ENCODE measurements at places on chromosomes 13 and 19. TPM values are rescaled to one million over a fixed set of nuclear protein-coding genes. Genes with fewer than 3 reads are reported as not detected.

DNA sequence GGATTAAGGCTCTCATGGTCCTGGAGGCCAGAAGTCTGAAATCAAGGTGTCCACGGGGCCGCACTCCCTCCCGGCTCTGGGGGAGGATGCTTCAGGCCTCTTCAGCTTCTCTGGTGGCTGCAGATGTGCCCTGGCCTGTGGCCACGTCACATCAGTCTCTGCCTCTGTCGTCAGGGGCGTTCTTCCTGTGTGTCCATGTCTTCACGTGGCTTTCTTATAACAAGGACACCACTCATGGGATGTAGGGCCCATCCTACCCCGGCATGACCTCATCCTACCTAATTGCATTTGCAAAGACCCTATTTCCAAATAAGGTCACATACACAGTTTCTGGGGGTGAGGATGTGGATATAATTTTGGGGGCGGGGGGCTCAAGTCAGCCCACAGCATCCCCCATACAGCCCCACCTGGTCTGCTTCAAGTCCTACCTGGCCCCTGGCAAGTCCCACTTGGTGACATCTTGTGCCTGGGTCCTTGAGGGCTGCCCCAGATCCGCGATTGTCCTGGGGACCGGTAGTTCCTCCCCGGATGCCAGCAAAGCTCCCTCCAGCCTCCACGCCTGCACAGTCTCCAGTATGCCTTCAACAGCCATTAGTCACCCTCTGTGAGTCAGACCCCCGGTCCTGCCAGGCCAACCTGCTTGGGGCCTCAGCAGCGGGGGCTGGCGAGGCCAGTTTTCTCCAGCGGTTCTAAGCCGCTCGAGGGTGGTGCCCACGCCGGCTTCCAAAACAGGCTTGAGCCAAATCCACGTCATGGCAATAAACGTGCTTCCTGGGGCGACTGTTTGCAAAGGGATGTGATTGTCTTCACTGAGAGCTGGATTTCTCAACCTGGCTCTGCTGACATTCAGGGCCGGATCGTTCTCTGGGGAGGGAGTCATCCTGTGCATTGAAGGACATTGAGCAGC, 32.2 kb downstream of the MYO9B start:
- no peak for DNase-seq

DNA sequence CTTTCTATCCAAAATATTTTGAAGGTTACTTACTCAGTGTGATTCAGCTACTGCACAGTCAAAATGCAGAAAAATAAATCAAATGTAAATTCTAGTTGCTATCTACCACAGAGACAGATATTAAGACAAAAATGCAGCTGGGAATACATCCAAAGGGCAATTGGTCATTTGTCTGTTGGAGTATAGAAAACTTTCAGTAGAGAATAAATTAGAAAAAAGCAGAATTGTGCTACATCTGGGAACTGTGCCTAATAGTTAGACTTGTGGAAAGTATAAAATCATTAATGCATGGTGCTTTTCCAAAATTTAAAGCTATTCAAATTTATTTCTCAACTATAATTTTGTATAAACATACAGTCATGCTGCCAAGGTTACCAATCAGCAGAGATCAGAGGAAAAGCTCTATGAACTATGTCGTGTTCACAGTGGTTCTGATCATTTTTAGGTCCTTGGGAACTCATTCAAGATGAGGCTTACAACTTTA, 1635.8 kb downstream of the PCDH9 start:
- DNase-seq: no peak

- no peak for DNase-seq
Measured at GRCh38 chr13:66461021-66461420, 769.1 kb downstream of the PCDH9 start.

DNA sequence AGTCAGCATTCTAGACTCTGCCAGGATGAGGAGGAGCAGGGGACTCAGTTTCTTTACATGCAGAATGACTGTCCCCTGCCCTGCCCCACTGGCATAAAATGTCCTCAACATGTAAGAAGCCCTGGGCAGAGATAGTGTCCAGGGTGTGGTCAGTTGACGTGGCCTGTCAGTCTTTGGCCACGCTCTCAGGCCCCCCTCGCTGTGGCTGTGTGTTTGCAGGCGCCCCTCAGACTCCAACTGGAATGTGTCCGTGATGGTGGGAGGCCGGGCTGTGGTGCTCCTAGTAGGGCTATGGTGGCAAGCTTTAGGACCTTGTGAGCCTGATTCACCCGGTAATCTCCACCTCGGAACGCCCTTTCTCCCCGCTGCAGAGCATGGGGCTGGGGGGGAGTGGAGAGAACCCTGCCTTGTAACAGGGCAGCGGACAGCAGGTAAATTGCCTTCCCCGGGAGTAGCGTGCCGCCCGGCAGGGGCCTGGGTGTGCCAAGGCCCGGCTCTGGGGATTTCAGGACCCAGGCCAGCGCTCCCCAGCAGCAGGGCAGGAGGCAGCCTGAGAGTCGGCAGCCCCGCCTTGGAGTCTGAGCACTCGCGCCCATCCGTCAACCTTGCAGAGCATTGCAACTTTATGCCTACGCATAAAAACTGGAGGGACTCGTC, 62.3 kb downstream of the CHST8 start:
- DNase-seq: no peak

GRCh38 chr19:35774274-35775045, 904 bp upstream of the ARHGAP33 start:
- no peak for DNase-seq

DNA sequence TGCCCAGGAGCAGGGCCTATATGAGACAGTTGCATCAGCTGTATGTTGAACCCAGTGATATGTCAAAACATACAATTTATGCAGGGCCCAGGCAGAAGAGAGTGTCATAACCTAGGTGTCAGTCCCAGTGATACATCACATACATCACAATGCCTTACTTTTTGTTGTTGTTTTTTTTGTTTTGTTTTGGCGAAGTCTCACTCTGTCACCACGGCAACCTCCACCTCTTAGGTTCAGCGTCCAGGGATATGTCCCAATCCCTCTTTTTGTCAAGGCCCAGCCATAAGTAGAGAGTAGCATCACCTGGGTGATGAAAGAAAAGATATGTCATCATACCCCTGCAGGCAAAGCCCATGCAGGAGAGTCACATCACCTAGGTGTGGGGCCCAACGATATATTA, 56.8 kb upstream of the ZNF730 start:
- no peak for DNase-seq

GRCh38 chr19:3499738-3500428, 591 bp downstream of the DOHH start:
- no peak for DNase-seq

DNA sequence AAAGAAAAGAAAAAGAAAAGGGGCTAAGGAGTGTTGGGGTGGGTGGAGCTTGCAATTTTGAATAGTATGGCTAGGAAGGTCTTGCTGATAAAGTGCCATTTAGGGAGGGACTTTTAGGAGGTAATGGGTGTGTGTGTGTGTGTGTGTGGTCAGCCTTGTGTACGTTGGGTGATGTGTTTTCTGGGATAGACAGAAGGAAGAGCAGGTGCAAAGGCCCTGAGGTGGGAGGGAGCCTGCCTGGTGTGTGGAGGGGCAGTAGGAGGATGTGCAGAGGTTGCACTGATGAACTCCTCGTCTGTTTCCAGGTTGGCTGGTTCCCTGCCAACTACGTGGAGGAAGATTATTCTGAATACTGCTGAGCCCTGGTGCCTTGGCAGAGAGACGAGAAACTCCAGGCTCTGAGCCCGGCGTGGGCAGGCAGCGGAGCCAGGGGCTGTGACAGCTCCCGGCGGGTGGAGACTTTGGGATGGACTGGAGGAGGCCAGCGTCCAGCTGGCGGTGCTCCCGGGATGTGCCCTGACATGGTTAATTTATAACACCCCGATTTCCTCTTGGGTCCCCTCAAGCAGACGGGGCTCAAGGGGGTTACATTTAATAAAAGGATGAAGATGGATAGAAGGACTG, 30.5 kb upstream of the ADGRE1 start:
- DNase-seq: no peak

DNA sequence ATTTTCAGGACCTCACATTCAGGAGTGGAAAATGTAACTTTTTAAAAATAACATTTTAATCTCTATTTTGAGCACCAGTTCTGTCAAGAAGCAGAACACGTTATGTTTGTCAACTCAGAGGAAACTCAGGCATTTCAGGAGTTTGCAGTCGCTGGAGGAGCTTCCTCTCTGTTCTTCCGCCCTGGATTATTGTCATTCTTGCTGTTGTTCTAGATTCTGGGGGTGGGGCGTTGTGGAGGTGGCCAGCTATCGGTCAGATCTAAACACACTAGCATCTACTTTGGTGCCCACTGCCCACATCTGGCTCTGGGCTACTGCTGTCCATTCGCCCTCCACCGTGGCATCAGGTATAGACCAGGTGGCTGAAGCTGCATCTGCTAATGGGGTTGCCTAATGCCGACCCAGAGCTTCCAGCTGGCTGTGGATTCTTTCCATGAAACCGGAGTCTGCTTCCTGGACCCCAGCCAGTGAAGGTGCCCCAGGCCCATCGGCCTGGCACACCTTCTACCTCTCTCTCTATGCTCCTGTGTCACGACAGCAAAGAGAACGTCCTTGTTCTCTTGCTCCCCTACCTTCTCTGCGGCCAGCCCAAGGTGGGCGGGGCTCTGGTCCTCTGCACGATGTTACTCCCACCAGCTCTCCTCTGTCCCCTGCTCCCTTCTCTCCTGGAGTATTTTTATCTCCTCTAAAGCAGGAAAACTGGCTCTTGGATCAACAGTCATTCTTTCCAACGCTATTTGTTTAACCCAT, 36.7 kb upstream of the DGKH start:
- no peak for DNase-seq

- no peak for DNase-seq
Measured at GRCh38 chr13:110272651-110273050, 34.3 kb downstream of the COL4A1 start.

- no peak for DNase-seq
Measured at GRCh38 chr13:42272804-42273175, 838 bp downstream of the AKAP11 start.

DNA sequence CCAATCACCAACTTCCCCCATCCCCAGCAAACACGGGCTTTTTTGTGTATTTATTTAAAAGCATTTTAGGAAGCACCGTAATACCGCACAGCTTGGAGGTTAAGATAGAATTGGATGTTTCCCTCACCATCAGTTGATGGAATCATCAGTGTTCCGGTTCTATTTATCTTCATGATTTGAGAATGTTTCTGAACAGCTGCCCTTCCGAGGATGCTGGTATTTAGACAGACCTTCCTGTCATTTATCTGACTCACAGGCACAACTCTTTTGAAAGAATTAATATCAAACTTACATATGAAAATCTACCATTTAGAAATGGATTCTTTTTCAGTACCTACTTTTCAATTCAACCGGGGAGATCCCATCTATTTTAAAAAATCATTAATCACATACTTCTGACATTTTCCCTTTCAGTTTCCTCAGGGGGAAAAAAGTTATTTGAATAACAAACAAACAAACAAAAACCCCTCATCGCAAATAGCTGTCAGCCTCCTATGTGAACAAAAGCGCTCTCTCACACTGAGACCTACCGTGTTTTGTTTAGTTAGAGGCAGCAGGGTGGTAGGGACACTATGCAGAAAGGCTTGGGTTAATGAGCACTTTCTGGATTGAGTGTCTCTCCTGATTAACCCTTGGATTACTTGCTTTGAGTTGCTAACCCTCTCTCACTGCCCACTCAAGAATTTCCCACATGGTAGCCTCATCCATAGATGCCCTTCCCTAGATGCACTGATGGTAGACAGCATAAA, 189.3 kb downstream of the TM9SF2 start:
- DNase-seq: no peak

- DNase-seq: peak; percentile 40
Measured at GRCh38 chr19:48752496-48753365, at the start of gene FUT1. TSS of gene FUT1 (minus strand) at chr19:48752641. CDS start at chr19:48751281, 1,360 bp downstream.

- no peak for DNase-seq
Measured at GRCh38 chr13:48859272-48860105, 116.2 kb upstream of the FNDC3A start.

GRCh38 chr13:41179593-41180250, 14.6 kb downstream of the KBTBD7 start:
- DNase-seq: no peak

DNA sequence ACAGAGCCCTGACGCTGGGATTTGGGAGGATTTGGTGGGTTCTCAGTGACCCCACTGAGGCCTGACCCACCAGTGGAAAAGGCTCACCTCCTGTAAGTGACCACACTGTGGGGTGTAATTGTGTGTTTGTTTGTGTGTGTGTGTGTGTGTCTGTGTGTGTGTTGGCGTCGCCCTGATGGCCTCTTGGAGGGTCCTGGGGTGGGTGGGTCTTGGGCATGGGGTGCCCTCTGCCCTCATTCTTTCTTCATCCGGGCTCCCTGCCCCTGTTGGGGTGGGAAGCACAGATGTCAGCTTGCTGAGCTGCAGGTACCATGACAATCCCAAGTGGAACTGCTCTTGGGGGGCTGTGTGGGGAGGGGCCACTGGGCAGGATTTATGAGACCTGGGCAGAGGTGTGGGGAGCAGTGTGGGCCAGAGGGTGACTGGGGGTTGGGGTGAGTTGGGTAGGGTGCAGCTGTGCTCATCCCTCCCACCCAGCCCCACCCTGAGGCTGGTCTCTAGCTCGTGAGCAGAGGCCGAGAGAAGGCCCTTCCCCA, 22.8 kb downstream of the WTIP start:
- no peak for DNase-seq

DNA sequence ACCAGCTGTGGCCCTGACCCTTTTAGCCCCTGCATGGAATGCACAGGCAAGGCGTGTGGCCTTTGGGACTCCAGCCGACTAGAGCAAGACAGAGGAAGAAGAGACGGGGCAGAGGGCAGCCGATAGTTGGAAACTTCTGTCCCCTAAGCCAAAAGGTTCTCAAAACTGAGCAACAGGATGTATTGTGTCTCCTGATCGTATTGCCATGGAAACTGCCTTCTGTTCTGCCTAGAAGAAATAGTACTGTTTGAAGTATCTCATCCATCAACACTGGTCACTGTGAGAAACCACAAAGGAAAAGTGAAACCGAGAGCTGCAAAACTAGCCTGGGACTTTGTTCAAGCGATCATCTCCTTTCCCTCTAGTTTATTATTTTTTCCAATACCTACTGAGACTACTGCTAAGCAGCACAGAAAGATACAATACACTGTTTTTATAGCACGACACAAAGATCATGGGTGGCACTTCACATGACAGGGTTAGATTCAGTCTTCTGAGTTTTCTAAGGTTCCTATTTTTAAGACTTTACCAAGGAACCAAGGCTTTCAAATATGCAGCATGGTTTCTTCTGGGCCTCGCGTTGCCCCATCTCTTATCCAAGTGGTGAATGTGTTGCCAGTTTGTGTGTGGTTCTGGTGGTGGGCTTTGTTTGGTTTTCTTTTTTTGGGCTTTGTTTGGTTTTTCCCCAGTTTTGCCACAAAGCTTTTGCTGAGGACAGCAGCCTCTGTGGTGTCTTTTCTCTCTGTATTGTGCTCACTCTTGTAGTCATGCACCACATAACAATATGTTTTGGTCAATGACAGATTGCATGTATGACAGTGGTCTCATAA, 49.3 kb upstream of the GPR183 start:
- DNase-seq: peak; percentile 43

The LRRC63 gene
- 0.17 TPM for total RNA-seq

The TNNT1 gene
- total RNA-seq: not detected

The C19orf12 gene
- total RNA-seq: 7.7 TPM

The MIA gene
- total RNA-seq: not detected
